SK-N-MC (cell line): ENCODE measurements at places on chromosomes 5 and 9.

GRCh38 chr5:432201-432927 lies 10.6 kb upstream of the EXOC3 start:
- no peak for DNase-seq

DNA sequence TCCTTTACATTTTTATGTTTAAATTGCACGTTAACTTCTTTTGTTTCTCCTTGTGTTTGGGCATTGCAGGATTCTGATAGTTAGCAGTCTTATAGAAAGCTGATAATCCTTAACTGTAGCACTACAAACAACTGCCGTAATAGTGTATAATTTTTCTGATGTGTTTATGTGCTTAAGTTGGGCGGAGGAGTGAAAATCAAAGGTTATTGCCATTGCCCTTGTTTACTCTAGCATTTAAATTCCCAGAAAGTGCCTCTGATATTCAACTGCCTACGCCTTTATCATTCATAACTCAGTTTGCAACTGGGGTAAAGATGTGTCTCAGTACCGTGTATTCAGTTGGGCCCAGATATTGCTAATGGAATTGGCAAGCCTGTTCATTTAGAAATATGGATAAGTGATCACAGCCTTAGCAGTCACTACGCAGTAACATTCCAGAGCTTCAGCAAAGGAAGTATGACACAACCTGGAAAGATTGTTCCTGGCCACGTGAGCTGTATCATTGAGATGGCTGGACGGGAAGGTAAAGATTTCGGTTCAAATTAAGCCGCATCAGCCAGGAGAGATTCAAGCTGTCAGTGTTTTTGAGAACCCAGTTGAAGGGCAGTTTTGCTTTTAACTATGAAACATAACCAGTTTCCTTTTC lies 28.1 kb upstream of the LRRTM2 start:
- no peak for DNase-seq

DNA sequence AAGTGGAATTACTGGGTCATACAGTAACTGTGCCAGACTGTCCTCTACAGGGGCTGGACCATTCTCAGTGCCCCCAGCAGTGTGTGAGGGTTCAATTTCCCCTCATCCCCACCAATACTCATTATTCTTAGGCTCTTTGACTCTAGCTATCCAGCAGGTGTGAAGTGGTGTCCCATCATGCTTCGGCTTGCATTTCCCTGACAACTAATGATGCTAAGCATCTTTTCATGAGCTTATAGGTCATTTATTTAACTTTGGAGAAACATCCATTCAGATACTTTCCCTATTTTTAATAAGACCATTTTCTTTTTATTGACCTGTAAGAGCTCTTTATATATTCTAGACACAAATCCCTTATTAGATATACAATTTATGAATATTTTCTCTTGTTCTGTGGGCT lies 63.6 kb downstream of the ADAMTS2 start:
- DNase-seq, result no peak

DNA sequence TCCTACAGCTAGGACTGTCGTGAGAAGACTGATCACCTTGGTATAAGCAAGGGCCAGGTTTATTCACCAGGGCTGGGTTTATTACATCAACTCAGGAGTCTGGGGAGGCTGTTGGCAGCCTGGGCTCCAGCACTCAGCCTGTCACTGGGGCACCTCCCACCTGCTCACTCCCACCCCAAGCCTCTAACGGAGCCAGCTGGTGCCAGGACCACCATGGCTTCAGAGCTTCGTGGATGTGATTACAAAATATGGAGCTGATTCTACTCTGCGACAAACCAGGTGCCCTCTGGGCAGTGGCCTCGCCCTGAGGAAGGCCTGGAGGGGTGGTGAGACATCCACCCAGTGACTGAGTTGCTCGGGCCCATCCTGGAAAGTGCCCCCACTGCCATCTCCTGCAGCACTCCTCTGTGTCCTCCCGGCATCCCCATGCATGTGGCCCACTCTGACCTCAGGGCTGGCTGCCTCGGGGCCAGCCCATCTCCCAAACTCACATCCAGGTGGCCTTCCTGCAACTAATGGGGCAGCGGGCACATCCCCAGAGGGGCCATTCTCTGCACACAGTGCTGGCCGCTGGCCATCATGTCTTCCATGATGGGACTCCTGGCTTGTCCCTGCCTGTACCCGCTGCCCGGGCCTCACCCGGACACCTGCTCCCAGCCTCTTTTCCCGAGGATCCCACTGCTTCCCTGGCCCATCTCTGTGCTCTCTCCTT lies 49.6 kb downstream of the SECISBP2 start:
- DNase-seq, result no peak

GRCh38 chr5:175750511-175750931 lies 92.7 kb downstream of the HRH2 start:
- DNase-seq, result no peak

- no peak for DNase-seq
These were observed at the start of gene SFXN1 for GRCh38 chr5:175478384-175479124. Gene SFXN1 (plus strand): TSS chr5:175478560. CDS start chr5:175492104, 13,544 bp downstream.
